ENCODE measurements at places on chromosomes 3 and 15.

GRCh38 chr15:37102305-37103162 lies 2.2 kb upstream of the MEIS2 start:
- DNase-seq, result no peak

DNA sequence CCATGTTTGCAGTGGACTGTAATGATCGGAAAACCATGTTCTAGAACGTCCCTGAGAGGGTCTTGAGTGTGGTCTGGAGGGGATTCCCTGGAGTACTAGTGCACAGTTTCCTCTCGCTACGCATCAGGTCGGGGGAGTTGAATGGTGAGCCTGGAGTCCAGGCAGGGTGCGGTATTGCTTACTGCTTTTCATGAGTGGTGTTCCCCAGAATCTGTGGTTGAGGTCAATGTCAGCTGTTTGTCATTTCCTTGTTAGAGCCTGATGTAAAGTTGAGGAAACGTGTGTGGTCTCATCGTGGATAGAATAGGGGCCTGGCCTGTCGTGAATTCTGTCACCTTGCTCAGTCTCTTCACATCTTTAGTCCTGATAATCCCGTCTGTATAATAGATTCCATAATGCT lies 328.2 kb upstream of the LRRFIP2 start:
- no peak for DNase-seq

DNA sequence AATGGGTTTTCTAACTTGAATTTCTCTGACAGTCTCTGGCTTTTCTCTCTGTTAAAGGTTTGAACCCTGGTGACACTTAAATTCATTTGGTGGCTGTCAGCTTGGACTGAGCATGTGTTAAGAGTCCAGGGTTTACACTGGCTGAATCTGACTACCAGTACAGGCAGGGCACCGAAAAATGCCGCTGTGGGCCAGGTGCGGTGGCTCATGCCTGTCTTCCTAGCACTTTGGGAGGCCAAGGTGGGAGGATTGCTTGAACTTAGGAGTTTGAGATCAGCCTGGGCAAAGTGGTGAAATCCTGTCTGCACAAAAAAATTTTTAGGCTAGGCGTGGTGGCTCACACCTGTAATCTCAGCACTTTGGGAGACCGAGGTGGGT lies 1.8 kb downstream of the MANF start:
- no peak for DNase-seq

GRCh38 chr3:158354713-158355112 lies 216.3 kb upstream of the MLF1 start:
- no peak for DNase-seq

DNA sequence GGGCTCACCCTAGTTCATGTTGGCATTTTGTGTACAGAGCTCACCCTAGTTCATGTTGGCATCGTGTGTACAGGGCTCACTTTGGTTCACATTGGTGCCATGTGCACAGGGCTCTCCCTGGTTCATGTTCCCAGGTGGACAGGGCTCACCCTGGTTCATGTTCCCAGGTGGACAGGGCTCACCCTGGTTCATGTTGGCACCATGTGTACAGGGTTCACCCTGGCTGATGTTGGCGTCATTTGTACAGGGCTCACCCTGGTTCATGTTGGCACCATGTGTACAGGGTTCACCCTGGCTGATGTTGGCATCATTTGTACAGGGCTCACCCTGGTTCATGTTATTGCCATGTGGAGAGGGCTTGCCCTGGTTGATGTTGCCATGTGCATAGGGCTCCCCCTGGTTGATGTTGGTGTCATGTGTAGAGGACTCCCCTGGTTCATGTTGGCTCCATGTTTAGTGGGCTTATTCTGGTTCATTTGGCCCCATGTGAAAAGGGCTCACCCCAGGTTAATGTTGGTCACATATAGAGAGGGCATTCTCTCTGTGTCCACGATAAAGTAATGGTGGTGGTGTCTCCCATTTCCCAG lies 31.7 kb upstream of the NR2C2 start:
- DNase-seq, result no peak

DNA sequence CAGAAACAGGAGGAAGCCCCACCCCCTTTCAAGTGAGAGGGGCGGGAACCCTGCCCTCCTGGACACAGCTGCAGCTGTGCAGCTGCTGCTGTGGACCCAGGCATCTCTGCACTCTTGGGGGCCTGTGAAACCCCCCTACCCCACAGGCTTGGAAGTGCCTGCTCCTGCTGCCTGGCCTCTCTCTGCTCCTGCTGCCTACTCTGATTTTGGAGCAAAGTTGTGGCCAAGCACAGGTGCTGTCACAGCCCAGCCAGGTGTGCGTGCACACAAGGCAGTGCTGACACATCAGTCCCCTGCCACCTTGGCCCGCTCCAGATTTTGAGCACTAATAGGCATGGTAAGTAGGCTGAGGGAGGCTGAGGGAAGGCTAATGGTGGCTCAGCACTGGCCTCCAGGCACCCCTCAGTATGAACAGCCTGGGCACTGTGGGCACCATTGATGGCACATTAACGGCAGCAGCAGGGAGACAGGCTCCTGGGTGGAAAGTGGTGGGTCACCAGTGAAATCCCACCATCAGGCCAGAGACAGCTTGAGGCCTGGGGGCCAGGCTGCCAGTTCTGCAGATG lies 890.9 kb downstream of the GBE1 start:
- no peak for DNase-seq

- DNase-seq, result no peak
Measured at GRCh38 chr15:43896543-43896942, 69.7 kb downstream of the WDR76 start.

GRCh38 chr3:10164546-10165393 lies at the start of gene IRAK2:
Gene IRAK2 (plus strand): TSS chr3:10164919. CDS start chr3:10164955, 36 bp downstream.
- DNase-seq, result peak; percentile 63

DNA sequence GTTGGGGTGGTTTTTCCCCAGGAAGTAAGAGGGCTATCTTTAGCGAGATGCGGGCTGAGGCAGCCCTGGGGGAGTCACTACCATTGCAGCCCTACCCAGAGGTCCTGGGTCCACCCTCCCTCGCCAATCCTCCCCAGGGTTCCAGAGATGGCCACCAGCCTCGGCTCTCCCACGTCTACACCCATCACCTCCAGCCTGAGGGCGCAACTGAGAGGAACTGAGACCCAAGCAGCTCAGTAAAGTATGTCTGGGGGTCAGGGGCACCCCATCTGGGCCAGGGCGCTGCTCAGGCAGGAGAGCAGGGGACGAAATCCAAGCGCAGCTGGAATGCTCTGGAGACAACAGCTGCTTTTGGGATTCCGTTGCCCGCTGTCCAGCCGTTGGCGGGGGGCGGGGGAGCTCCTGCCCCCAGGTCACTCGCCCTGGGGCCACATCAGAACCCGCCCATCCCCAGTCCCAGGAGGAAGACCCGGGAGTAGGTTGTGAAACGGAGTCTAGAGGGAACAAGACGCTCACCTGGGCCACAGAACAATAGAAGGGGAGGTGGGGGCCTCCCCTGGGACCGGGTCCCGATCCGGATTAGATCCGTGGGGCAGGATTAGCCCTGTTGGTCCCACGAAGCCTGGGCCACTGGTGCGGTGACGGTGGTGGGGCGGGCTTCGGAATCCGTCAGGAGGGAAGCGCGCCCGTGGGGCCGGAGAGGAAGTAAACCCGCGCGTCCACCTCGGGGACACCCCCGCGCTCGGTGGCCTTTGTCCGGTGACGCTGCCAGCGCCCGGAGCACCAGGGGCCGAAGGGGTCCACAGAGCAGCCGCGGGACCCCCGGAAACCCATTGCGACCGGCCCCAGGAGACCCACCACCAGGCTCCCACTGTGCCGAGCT lies 1.4 kb upstream of the NDUFAF3 start:
- DNase-seq, result peak; percentile 24

- DNase-seq, result no peak
Measured at GRCh38 chr15:35647303-35647702, 101.3 kb upstream of the DPH6 start.

GRCh38 chr3:49714728-49715550 lies 4.5 kb downstream of the AMIGO3 start:
- DNase-seq, result no peak

GRCh38 chr15:70083946-70084345 lies 13.8 kb downstream of the TLE3 start:
- DNase-seq, result no peak

- no peak for DNase-seq
Measured at GRCh38 chr3:195718477-195718984, 2.2 kb upstream of the MUC20 start.

DNA sequence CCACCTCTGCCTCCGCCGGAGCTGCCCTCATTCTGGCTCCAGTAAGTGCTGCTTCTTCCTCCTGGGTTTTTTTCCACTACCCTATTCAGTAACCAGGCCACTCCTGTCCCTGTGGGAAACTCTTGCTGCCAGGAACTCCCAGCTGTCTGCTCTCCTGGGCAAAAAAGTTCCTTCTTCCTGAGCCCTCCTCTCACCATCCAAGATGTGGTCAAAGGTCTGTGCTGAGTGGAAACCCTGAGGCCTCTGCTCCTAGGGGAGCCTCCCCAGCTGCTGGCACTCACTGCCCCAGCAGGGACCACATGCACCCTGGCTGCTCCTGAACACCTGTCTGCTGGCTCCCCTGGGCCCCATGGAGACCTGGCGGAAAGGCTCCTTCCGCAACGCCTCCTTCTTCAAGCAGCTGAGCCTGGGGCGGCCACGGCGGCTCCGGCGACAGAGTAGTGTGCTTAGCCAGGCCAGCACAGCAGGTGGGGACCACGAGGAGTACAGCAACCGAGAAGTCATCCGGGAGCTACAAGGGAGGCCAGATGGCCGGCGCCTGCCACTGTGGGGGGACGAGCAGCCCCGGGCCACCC lies 454 bp downstream of the C15orf62 start:
- no peak for DNase-seq

- no peak for DNase-seq
Measured at GRCh38 chr15:67198157-67198754, 56.2 kb downstream of the AAGAB start.

DNA sequence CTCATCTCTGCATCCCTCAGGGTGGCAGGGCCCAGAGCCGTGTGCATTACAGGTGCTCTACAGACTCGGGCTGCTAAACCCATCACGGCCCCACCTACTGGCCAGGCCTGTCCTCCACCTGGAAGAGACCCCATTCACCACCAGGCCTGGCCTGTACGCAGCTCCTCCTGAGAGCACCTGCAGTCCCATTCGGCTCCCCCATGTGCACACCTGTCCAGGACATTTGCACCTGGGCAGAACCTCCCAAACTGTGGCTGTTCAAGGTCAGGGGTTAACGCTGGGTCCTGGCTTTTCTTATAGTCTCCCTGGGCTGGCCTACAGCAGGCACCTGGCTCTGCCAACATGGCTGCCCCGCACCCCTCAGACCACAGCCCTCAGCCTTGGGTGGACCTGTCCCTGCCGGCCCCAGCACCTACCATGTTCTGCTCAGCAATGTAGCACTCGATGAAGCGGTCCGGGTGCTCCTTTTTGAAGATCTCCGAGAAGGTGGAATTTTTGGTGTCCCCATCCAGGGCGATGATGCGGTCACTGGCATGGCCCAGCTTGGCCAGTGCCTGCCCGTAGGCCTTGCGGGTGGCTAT lies 25.7 kb downstream of the TKT start:
- DNase-seq, result no peak

- no peak for DNase-seq
Measured at GRCh38 chr15:40289140-40289775, 6.4 kb upstream of the ANKRD63 start.

- DNase-seq, result no peak
Measured at GRCh38 chr3:80556763-80557162, 789.0 kb upstream of the ROBO1 start.

DNA sequence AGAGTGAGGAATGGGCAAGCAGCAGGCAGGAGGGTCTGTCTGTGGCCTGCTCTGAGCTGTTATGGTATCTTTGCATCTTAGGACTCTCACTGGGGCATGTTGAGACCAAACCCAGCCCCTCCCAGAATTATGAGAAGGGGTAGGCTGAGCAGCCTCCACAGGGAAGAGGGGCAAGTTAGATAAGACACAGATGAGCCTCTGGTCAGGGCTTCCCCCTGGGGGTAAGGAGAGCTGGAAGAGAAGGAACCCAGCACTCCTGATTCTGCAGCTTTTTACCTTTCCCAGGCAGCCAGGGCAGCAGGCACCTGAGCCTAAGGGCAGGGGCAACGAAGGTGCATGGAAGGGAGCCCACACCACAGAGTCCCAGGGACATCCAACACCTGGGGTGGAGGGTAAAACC lies 19.3 kb downstream of the DUOX1 start:
- DNase-seq, result no peak

GRCh38 chr3:172520301-172520831 lies 2.9 kb downstream of the TNFSF10 start:
- peak; percentile 44 for DNase-seq

DNA sequence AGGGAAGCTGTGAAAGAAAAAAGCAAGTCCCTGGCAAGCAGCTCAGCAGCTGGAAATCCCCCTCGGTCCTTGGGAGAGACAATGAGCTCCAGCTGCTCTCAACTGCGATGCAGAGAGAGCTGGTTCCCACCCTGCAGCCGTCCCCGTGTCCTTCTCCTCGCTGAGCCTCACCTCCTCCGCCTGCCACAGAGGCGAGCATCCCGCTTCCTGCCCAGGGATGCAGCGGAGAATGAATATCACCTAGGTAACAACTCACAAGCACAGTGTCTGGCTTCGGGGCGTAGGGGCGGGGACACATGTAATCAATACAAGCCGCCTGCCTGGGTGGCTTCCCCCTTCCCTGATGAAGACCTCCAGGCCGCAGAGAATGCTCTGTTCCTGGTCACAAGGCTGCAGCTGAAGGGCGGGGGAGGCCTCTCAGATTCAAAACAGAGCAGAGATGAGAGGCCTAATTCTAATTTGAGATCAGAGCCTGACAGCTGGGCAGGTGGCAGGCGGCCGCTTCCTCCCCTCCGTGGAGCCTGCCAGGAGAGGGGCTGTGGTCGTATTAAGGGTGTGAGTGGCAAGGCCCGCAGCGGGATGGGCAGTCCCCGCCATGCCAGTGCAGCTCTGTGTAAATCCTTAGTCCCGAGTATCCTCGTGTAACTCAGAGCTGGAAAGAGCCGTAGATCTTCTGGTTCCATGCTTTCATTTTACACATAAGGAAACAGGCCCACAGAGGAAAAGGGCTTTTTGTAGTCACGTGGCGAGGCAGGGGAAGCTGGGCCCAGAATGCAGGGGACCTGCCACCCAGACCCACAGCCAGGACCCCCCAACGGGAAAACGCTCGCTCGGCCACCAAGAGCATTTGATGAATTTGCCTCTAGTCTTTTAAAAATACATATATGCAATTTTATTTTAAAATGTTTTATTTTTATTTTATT lies 24.3 kb downstream of the ZDHHC19 start:
- no peak for DNase-seq

- peak; percentile 59 for DNase-seq
Measured at GRCh38 chr15:100338971-100339444, 2.8 kb downstream of the ADAMTS17 start.

DNA sequence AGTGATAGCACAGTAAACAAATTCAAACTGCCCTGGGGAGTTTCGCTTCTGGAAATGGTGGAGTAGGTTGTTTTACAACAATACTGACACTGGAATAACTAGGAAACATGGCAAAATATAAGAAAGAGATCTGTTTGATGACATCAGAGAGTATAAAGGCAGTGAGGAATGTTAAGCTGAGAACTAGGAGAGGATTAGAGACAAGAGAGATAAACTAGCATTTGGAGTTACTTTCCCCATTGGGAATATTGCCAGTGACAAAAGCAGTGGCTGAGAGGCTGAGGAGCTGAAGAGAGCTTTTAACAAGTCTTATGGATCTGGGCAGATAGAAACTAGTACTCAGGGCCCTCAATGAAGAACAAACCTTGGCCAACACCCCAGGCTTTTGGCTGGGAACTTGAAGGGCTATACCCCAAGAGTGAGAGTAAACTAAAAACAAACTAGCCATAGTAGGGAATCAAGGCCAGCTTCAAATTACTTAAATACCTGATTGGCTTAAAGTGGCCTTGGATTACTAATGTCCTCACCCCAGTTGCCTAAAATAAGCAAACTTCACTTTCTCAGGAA lies 280.4 kb downstream of the KLF13 start:
- DNase-seq, result no peak

Measured in activated naive CD4-positive, alpha-beta T cell treated with Interleukin-2 at 50 U/mL for 16 hours (primary cell).